ENCODE measurements at places on chromosomes 4 and X. TPM values are rescaled to one million over a fixed set of nuclear protein-coding genes. Genes with fewer than 3 reads are reported as not detected.

SPIN2A gene
- total RNA-seq = 0.52 TPM

NALF2 gene
- total RNA-seq = not detected

APBB2 gene
- 36.5 TPM for total RNA-seq

TCEAL7 gene
- total RNA-seq = 11.8 TPM

LRCH2 gene
- total RNA-seq = 2.0 TPM

CNGA1 gene
- total RNA-seq = not detected

NAA11 gene
- not detected for total RNA-seq

HSFX3 gene
- total RNA-seq = not detected

RPS3A gene
- total RNA-seq = 2,457 TPM

NXF2 gene
- not detected for total RNA-seq

ADGRL3 gene
- not detected for total RNA-seq

MAGED4B gene
- 20.5 TPM for total RNA-seq

SSX2 gene
- total RNA-seq = not detected

NRK gene
- total RNA-seq = 3.4 TPM

All from articular chondrocyte of knee joint (primary cell).